ENCODE measurements at places on chromosomes 2 and 18.

GRCh38 chr2:190984595-190984994 is 29.4 kb downstream of the STAT1 start:
- no peak for DNase-seq

DNA sequence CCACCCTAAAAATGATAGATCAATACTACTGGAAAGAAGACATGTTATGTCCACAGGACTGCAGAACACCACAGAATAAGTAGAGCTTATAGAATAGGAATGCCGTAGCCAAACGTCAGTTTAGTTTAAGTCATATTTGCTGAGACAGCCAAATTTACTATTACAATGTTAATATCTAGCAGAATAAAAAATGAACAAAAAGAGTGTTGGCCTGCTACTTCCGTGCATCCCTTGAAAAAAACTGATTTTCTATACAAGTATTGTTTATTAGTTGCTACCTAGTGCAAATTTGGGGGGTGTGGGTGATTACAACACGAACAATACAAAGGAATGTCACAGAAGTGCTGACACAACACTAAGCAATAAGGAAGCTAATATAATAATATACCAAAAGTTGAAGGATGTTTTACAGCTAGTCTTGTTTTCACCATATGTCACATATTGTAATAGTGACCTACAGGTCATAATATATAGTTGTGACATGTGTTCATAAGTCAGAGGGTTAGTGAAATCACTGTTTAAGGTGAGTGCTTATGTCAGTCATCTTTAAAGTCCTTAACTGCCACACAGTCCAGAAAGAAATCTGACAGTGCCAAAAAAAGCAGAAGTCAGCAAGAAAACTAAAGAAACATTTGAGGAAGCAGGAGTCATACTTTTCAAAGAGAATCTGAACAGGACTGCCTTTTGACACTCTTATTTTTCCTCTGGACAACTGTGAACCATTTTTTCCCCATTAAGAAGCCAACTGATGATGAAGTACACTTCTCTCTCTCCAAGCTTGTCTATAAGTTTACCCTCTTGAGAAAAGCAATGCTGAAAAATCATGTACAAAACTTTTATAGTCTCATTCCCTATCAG is 376.4 kb downstream of the ZEB2 start:
- no peak for DNase-seq

GRCh38 chr2:2871480-2872308 is 505.9 kb downstream of the EIPR1 start:
- no peak for DNase-seq

DNA sequence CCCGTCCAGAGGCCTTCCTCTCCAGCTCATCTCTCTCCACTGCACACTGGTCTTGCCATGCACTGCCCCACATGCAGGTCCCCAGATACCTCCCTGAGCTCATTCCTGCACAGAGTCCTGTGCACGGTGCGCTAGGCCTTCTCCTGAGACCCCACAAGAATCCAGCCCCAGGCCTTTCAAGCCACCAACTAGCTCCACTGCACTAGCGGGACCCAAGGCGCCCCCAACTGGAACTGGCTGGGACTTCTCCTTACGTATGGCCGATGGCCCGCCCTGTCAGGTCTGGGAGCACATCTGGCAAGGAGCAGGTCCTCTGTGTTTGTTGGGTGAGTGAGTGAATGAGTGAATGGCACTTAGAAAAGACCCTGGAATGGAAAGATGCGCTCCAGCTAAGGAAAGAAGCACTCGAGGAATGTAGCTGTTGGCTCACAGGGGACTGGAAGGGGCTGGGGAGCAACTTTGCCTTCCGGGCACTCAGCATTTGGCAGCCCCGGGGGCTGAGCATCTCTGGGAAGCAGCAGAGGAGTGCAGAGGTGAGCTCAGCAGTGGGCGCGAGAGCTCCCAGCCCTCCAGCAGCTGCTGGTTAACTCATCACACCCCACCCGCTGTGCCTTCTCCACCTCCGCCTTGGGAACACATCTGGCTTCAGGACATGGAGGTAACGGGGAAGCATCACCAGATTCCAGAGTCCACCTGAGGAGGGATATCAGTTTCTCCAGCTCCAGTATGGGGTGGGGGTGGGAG is 223.1 kb downstream of the GLI2 start:
- DNase-seq = no peak

GRCh38 chr18:50199346-50199855 is 4.5 kb upstream of the MYO5B start:
- no peak for DNase-seq

- no peak for DNase-seq
These were observed 11.4 kb downstream of the ID2 start for GRCh38 chr2:8693157-8693821.

GRCh38 chr2:180707175-180707883 is 273.1 kb upstream of the UBE2E3 start:
- DNase-seq = no peak

DNA sequence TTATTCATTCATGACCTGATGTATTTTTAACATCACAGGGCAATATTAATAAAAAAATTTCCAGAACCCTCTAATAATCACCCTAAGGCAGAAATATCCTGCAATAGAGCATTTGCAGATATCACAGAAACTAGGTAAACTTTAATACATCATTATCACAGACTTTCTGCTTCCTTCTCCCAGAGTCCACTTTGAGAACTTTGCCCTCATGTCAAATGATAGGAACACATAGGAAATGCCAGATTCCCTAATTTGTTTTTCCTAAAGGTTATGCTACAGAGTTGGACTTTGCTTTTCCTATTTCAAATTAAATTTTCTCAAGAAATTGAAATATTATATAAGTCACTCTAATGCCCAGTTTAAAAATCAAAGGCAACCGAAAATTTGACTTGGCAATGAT is 352.8 kb upstream of the LRP1B start:
- no peak for DNase-seq

- no peak for DNase-seq
These were observed 2.6 kb downstream of the DSC2 start for GRCh38 chr18:31099450-31100230.

DNA sequence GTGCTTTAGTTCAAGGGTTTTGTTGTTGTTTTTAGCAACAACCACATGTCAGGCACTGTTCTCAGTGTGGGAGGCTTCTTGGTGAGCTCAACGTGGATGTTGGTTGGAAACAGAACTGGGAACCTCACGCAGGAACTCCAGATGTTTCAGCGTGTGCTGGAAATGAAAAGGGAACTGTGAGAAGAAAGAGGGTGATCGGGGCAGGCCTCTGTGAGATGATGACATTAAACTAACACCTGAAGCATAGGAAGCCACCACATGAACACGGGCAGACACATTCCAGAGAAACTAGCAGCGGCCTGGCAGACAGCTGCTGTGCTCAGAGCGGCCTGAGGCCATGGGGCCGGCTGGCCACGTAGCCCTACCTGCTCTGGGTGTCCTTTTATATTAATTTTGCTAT is 66.4 kb downstream of the COA5 start:
- no peak for DNase-seq

GRCh38 chr2:222180619-222181018 is 118.2 kb downstream of the PAX3 start:
- DNase-seq = no peak

DNA sequence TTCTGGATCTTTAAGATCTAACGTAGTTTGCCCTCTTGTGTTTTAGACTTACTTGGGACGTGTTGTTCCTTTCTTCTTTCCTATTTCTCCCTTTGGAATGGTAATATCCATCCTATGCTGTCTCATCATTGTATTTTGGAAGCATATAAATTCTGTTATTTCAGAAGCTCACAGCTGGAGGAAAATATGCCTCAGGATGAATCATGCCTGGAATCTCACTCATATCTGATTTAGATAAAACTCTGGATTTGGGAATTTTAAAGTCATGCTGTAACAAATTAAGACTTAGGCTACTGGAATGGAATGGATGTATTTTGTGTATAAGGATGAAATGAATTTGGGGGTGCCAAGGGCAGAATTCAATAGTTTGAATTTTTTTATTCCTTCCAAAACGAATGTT is 245.2 kb upstream of the GULP1 start:
- DNase-seq = no peak

DNA sequence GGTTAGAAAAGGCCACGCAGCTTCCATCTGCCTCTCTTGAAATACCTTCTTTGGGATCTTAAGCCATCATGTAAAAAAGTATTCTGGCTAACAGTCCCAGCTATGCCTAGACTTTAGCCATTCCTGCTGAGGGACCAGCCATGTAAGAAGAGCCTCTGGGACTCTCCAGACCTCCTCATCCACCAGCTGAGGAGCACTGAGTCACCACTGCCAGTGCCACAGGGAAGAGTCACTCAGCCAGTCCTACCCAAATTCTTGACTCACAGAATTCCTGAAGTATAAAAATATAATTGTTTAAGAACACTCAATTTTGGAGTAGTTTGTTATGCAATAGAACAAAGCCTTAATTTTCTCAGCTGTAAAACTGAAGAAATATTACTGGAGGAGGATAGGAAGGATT is 436.7 kb downstream of the ZEB2 start:
- no peak for DNase-seq

- DNase-seq = no peak
These were observed 374.6 kb upstream of the LRATD1 start for GRCh38 chr2:14257801-14258507.

GRCh38 chr2:189285349-189285748 is 105.8 kb upstream of the COL5A2 start:
- DNase-seq = no peak

GRCh38 chr2:84880645-84881521 is at the start of gene TRABD2A:
TSS of gene TRABD2A (minus strand) at chr2:84881084. CDS start at chr2:84881039, 45 bp downstream.
- DNase-seq = no peak

- no peak for DNase-seq
These were observed 53.5 kb downstream of the MEP1B start for GRCh38 chr18:32243358-32243757.

DNA sequence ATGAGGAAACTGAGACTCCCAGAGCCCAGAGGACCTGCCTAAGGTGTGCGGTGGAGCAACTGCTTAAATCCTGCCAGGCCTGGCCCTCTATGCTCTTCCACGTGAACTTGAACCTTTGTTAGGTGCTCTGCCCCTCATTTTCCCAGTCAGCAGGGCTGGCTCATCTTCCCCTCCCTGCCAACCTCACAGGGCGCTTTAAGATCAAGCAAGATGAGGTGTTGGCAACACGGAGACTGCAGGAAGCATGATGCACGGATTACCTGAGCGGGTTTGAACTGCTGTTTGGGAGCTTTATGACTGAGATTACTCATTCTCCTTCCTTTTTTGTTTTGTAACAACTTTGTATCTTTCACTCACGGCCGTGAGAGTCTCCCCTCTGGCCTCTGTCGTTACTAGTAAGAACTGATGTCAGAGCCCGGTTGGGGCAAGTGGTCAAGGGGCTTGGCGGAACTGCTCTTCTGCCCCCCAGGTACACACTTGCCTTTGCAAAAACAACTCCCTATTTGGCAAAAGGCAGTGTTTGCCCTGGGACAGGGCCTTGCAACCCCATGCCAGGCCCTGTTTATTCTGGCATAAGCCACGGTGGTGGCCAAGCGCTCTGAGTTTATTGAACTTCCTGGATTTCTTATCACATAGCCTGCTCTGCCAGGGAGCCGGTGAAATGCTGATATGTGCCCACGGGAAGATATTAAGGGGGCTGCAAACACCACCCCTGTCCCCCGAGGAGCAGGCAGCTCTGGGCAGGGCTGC is 127.8 kb downstream of the INHBB start:
- no peak for DNase-seq

DNA sequence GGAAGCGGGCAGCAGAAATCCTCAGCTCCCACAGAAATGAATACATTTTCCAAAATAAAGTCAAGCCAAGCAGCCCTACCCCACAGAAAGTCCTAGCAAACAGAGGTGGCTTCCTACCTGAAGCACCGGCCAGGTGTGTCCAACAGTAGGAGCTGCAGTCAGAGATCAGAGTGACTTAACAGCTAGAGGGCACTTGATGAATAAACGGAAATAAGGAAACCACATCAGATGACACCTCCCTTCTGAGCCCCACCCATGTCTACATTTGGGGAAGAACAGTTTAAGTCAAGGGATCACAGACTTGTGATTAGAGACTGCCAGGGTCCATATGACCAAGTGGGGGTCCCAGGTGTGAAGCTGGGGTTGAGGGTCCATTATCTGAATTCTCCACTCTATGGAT is at the start of gene CXCR1:
CXCR1 (minus strand) TSS at position 172 of the 400 bp plus-strand sequence. CDS start 1,751 bp downstream, outside the sequence.
- no peak for DNase-seq

- no peak for DNase-seq
These were observed 94.2 kb upstream of the COL5A2 start for GRCh38 chr2:189273734-189274133.

DNA sequence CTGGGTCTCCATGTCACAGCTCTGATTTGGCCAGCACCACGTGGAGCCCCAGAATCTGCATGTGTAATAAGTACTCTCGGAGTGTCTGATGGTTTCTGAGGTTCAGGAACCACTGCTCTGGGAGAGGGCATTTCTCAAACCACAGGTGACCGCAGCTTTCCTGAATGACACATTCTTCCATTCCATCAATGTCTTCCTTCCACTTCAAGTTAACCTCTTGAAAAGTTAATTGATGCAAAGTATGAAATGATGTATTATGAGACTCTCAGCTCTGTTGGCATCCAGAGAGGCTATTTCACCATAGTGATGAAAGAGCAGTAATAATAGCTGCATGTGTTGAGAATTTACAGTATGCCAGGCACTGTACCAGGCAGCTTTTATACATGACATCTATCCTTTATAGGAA is 61.3 kb upstream of the CRIM1 start:
- no peak for DNase-seq

DNA sequence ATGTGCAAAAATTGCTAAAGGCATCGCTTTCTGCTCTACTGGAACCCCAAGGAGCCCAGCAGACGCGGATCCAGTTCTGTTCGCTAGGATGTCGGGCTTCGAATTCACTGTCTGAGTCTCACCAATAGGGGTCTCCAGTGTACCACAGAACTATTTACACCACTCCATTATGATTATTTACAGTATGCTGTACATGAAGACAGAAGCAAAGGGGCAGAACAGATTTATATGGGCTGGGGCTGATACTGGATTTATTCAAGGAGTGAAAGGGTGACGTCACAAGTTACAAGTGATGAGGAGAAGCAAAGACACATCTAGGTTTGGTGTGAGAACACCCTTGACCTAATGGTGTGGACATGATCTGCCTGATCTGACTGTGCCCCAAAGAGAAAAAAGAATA is 185.3 kb upstream of the ATP5MC3 start:
- peak; percentile 30 for DNase-seq

DNA sequence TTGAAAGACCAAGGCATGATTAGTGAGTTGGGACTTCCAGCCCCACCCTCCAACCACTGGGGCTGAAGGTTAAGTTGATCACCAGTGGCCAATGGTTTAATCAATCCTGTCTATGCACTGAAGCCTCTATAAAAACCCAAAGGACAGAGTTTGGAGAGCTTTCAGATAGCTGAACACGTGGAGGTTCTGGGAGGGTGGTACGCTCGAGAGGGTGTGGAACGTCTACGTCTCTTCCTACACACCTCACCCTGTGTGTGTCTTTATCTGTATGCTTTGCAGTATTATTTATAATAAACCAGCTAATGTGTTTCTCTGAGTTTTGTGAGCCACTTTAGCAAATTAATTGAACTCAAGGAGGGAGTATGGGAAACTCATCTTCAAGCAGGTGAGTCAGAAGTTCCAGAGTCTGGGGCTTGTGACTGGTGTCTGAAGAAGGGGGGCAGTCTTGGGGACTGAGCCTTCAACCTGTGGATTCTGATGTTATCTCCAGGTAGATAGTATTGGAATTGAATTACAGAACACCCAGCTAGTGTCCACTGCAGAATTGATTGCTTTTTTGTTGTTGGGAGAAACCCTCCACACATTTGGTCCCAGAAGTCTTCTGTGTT is 20.3 kb downstream of the ACTR3 start:
- no peak for DNase-seq

Data from progenitor cell of endocrine pancreas (in vitro differentiated cells).